ENCODE measurements at places on chromosomes 6 and 20.

- DNase-seq, result no peak
Observed at GRCh38 chr6:15839969-15840541, 177.2 kb upstream of the DTNBP1 start.

GRCh38 chr20:37315452-37316110 is 26.1 kb downstream of the MANBAL start:
- DNase-seq, result no peak

DNA sequence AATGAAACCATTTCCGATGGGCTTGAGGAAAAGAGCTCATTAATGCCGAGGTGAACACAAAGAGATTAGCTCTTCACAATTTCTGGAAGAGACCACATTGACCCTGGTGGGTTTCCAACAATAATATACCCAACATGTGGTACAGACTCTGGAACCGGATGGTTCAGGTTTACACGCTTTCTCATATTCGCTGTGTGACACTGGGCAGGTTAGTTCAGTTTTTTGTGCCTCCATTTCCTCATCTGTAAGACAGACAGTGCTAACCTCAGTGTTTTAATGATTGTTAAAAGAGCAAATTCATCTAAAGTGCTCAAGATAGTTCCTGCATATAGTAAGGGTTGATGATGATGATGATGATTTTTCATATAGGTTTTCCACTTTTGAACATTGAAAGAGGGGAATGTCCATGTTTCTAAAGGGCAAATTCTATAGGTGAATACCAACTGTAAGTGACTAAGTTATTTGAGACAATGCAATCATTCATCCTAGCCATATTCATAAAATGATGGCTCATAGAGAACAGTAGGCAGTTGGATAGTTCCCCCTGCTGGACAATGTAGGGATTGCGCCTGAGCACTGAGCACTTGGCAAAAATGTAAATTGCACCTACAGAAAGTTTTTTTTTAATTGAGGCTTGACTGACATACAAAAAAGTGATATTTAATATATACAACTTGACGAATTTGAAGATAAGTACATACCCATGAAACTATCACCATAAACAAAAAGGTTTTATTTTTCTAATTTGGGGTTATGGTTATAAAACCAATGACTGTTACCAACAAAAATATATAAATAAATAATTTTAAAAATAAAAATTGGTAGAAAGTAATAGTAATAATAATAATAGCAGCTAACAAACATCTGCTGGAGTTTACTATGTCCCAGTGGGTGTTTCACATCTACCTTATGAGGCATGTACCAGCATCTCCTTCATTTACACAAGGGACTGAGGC is 2.1 kb upstream of the PERP start:
- peak; percentile 70 for DNase-seq

- DNase-seq, result no peak
Observed at GRCh38 chr6:157494132-157494710, 113.2 kb downstream of the ZDHHC14 start.

DNA sequence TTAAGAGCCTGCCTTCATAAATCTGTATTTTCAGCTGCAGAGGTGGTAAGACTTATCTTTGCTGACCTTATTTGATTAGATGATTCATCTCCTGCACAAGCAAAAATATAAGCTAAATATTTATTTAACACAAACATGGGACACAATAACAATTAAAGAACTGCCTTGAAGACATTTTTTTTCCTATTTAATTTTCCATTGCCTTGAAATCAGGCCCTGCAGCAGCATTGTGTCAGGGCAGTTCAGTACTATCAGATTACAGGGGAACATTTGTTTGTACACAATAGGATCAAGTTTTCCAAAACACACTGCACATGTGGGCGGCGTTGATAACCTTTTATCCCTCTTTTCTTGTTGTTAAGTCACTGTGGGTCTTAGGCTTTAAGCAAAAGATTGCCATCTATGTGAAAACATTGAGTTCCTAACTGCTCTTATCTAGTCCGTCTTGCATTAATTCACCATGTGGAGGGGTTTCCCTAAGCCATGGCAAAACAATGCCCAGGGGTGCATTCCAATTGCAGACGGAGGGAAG is 7.4 kb downstream of the ADGRF5 start:
- DNase-seq, result no peak

GRCh38 chr6:46687619-46688097 is at the start of gene TDRD6:
TDRD6 (plus strand) TSS chr6:46687885; CDS start chr6:46688129, 244 bp downstream.
- no peak for DNase-seq

GRCh38 chr20:9510911-9511310 is 3.5 kb upstream of the LAMP5 start:
- no peak for DNase-seq

GRCh38 chr6:6841571-6841970 is 253.1 kb downstream of the LY86 start:
- no peak for DNase-seq

- no peak for DNase-seq
Observed at GRCh38 chr20:40612837-40613236, 76.2 kb downstream of the MAFB start.

DNA sequence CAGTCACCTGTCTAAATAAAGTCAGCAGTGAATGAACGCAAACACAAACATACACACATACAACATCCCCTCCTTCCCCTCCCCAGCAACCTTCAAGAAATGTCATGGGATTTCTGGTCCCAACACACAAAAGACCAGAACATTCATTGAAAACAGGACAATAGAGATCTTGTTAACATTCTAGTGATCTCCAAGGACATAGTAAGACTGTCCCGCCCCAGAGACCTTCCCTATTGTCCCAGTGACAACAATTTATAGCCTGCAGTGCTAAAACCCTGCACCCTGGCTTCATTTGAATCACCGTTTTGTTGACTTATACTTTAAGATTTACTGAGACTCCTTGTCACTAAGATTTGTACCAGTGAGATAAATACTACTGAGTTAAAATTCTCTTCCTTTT is 143.9 kb upstream of the NOX3 start:
- no peak for DNase-seq

- no peak for DNase-seq
Observed at GRCh38 chr6:166412911-166413384, 30.2 kb upstream of the MPC1 start.

- DNase-seq, result no peak
Observed at GRCh38 chr20:8220716-8221115, 88.7 kb downstream of the PLCB1 start.

DNA sequence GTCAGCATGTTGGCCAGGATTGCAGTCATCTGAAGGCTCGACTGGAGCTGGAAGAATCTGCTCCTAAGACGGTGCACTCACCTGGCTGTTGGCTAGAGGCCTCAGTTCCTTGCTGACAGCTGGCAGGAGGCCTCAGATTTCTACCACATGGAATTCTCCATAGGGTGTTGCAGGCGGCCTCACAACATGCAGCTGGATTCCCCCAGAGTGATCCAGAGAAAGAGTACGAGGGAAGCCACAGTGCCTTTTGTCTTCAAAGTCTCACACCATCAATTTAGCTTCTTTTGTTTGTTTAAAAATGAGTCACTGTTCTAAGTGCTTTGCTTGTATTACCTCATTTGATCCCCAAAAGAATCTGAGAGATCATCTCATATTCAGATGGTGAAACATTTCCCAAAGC is 65.5 kb upstream of the FYN start:
- no peak for DNase-seq

- DNase-seq, result no peak
Observed at GRCh38 chr6:139981768-139982181, 607.3 kb upstream of the CITED2 start.

GRCh38 chr6:144947398-144947976 is 662.4 kb downstream of the UTRN start:
- no peak for DNase-seq

GRCh38 chr6:112029045-112029822 is 24.7 kb upstream of the CCN6 start:
- DNase-seq, result peak; percentile 61

DNA sequence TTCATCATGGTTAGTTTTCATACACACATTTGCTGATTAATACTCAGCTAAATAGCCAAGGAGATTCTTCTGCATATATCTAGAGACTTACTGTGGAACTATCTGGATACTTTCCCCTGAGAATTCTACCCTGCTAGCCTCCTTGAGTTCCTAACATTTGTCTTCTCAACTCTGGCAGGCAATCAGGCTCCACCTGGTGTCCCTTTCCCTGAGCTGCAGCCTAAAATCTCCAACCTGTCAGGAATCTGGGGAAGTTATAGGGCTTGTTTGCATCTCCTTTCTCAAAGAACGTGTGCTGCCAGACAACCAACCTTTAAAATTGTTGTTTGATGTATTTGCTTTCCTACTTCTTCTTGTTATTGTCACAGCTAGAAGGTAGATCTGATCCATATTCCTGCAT is 73.4 kb downstream of the FUT9 start:
- no peak for DNase-seq

DNA sequence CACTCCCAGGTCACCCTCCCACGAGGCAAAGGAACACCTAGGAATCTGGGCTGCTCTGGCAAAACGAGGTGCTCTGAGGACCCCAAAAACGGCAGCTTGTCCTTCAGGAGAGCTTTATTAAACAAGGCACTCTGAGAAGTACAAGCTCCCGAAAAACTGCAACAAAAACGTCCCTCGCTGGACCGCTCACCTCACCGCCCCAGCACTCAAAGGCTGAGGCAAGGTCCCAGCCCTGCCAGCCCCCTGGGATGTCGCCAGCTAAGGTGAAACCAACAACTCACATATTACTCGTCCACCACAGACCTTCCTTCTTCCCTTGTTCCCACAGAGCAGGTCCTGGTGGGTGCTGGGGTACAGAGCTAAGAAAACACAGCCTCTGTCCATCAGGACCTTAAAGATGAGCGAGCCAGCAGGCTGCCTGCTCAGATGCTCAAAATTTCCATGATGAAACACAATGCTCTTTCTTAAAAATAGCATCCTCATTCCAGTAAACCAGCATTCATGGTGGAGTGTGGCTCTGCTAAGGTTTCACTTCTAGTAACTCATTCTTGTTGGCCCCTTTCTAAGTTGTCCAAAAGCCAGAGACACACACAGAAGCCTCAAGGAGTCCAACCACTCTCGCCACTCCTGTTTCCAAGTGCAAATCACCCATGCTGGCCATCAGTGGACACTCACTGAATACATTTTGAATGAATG is 35.9 kb downstream of the ATP9A start:
- DNase-seq, result no peak

DNA sequence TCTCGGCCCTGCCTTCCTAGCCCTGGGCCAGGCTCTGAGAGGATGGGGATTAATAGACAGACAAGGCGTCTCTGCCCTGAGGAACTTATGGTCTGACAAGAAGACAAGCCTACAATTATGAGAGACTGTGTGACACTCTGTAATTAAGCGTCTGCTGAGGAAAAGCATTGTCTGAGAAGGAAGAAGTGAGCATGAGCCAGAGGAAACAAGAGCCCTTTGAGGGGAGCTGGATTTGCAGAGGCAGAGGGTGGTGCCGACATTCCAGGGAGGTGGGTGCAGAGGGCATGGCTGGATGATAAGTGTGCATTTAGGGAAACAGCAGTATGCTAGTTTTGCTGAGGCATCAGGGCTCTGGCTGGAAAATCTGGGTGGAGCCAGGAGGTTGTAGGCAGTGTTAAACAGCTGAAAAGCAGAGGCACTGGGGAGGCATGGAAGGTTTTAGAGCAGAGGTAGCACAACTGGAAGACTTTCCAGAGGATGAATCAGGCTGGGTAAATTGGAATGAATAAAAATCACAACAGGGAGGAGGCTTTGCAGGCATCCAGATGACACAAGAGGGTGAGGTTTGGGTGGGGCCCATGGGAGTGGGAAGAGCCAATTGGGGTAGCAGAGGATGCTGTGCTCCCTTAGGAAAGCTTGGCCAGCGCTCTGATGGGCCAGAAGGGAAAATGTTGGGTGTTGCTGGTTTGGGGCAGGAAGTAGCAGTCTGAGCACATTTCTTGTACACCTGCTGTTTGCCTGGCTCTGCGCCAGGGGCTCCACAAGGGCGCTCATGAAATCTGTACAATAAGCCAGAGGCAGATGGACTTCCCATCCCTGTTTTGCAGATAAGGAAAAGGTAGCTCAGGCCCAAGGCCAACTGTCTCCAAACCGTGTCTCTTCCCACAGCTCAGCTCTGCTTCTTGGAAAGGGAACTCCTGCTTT is 74.0 kb upstream of the MYL9 start:
- peak; percentile 12 for DNase-seq

GRCh38 chr20:14951105-14951504 is 613.7 kb upstream of the FLRT3 start:
- no peak for DNase-seq

DNA sequence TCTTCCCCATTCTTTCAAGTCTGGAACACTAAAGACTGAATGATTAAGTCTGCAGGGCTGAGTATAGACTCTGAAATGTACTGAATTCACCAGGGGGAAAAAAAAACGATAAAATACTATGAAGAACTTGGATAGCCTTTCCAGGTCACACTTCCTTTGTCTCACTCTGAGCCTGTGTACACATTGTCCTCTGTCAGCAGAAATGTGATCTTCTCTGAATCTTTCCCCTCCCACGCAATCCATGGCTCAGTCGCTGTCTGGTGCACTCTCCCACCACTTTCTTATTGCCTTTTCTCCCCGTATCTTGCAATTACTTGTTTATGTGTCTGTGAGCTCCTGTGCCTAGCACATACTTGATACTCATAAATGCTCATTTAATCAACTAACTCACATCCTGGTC is 212.6 kb upstream of the RSPO3 start:
- DNase-seq, result no peak

DNA sequence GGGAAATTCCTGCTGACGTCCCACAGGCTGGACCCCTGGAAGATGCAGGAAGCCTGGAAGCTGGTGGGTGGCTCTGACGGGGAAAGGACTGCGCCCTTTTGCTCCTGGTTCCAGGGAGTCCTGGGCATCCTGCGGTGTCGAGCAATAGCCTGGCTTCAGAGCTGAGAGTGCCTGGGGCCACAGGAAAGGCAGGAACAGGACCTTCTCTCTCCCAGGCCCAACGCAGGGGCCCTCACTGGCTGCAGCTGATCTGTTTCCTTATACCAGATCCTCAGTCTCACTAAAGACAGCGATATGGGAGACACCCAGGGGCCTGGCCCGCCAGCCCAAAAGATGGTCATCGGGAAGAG is 1.4 kb downstream of the B3GALT4 start:
- DNase-seq, result no peak

GRCh38 chr20:44069203-44070011 is 117.6 kb downstream of the JPH2 start:
- DNase-seq, result peak; percentile 37

DNA sequence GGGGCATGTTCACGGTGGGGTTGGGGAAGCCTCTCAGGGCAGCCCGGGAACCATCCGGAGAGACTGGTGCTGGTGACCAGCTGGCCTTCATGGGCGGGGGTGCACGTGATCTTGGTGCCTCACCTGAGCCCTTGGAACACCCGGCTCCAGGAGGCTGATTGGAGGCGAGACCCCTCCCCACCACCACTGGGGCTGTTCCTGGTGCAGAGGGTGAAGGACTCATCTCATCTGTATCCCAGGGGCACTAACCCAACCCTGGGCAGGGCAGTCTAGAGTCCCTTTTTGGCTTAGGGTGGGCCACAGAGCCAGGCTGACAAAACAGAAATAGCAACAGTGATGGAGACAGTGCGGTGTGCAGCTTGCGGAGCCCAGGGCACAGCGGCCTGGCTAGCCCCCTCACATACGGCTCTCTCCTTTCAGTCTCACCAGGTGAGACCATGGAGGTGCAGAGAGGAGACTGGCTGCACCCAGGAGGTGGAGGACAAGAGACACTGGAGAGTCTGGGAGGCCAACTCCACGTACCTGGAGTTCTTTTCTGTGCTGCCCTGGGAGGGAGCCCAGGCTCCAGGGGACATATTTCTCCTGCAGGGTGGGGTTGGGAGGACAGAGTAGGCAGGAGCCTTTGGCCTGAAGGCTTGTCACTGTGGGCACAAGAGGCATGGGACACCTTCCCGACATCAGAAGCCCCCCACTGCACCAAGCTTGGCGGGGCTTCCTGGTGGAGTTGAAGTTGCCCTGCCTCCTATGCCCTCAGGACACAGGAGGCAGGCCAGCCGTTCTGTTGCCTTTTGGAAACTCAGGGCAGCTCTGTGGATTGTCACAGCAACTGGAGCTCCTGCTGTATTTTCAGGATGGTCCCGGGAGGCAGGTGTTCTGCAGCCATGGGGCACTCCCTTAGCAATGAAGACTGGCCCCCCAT is 106.0 kb downstream of the SYCP2 start:
- no peak for DNase-seq
